ENCODE measurements at places on chromosomes 11 and 22.

DNA sequence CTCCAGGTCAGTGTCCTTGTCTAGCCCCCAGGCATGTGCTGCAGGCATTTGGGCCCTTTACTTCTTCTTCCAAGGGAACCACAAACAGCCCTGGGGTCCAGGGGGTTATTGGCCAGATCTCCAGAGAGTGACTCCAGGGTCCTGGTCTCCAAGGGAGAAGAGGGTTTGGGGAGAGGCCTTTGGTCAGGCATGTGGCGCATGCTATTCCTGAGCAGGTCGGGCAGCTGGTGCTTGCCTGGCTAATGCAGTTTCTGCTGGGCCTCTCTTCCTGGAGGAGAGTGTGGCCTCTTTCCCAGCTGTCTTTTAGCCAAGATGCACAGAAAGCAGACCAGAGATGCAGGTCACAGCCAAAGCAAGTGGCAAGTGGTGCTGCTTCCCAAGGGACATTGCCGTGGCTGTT, 3.8 kb upstream of the RFPL2 start:
- DNase-seq = no peak

GRCh38 chr11:44456544-44457300, 108.7 kb upstream of the CD82 start:
- DNase-seq = no peak

- DNase-seq = peak; percentile 4
Measured at GRCh38 chr11:102757823-102758549, 22.4 kb downstream of the MMP10 start.

- DNase-seq = no peak
Measured at GRCh38 chr22:49322861-49323622, 504.6 kb downstream of the BRD1 start.

GRCh38 chr22:27487600-27488452, 313.7 kb downstream of the MN1 start:
- no peak for DNase-seq

DNA sequence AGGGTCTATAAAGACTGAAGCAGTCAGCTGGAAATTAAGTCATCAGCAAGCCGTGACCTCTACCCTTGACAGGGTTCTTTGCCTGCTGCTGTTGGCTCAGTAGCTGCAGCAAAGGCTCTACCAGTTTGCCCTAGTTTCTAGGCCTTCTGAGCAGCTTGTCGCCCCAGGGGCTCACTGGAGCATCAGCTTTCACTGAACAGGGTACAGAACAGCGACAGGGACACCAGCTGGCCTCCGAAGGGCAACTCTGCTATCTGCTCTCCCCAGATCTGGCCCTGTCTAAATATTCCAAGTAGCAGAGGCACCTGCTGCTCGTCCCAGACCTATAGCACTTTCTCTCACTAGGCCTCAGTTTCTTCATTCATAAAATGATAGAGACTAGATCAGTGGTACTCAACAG, 42.4 kb downstream of the SMCO4 start:
- no peak for DNase-seq

GRCh38 chr11:69417699-69418085, 63.8 kb upstream of the LINC01488 start:
- DNase-seq = no peak

- no peak for DNase-seq
Measured at GRCh38 chr11:35539781-35540281, 14.4 kb upstream of the PAMR1 start.

- no peak for DNase-seq
Measured at GRCh38 chr22:35053060-35053835, 12.7 kb upstream of the ISX start.

DNA sequence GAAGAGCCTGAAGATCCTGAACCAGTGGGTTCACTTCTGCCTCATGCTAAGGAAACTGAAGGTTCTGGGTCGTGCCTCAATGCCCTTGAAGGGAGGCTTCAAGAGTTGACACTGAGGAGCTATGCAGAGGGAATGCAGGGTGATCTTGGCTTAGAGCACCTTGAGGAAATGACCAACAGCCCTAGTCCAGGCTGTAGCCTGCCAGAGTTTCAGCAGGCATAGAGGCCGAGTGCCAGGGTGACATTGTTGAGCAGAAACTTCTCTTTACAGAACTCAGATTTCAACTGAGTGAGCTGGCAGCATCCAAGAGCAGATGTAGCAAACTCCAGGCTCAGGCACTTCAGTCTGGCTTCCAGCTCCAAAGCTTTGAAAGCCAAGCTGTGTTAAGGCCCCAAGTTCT, 23.1 kb upstream of the CAPRIN1 start:
- DNase-seq = no peak

DNA sequence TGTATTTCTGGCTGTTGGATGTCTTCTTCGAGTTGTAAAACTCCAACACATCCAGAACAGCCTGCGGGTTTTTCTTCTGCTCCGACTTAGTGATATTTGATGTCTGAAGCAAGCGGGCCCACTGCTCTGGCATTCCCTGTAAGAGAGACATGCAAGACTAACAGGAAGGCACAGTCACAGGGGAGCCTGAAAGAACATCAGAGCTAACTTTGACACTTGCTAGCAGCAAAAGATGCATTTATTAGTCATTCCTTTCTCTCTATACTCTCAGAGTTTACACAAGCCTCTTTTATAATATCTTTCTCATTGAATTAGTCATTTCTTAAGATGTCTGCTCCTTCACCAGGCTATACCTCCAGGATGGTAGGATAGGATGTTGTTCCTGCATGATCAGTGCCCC, 77.8 kb upstream of the GDPD4 start:
- no peak for DNase-seq

GRCh38 chr11:76759092-76759491, 24.1 kb upstream of the TSKU start:
- no peak for DNase-seq

DNA sequence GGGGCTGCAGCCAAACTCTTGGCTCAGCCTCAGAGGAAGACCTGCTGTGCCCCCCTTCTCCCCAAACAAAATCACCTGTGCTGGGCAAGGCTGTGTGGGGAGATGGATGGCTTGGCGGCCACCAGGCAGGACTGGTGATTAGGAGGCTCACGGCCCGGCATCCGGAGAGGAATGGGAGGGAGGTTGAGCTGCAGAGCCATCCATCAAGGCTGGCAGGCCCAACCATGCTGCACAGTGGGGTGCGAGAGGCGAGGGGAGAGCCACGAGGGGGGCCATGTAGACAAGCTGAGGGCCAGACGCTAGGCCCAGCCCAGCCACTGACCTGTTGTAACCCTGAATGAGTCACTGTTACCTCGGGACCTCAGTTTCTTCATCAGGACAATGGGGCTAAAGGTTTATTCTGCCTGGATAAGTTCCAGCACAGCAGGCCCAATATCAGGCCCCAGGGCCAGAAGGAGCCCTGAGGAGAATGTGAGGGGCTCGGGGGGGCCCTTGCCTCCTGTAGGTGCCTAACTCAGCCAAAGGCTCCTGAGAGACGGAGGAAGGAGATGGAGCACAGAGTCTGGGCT, 18.2 kb downstream of the PDE2A start:
- DNase-seq = no peak

GRCh38 chr22:33656808-33657628, 263.3 kb downstream of the LARGE1 start:
- DNase-seq = no peak

DNA sequence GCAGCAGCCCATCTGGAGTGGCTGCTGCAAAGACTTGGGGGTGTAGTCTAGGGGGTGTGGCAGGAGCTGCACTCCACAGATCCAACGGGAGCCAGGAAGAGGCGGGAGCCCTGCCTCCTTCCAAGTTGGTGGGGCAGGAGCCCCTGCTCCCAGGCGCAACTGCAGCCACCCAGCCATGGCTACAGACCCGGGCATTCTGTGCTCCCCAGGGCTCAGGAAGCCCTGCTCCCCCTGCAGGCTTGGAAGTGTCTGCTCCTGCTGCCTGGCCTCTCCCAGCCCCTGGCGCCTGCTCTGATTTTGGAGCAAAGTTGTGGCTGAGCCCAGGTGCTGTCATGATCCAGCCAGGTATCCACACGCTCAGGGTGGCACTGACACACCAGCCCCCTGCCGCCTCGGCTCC, 58.5 kb downstream of the CCDC34 start:
- DNase-seq = no peak

DNA sequence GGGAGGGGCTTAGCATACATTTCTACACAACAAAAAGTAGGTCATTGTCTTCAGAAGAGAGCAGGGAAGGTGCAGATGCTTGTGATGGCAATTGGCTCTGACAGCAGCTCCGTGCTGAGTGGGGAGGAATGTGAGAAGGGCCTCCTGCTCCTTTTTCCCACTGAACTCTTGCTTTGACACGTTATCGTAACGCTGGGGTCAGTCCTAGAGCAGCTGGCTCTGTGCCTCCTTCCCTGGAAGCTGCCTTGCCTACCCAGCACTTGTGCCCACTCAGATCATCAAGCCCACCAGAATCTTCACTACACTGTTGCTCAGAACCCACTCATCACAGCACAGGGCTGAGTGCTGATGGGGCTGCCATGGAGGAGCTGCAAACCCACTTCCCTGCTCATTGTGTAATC, 14.9 kb upstream of the NAV2 start:
- no peak for DNase-seq

DNA sequence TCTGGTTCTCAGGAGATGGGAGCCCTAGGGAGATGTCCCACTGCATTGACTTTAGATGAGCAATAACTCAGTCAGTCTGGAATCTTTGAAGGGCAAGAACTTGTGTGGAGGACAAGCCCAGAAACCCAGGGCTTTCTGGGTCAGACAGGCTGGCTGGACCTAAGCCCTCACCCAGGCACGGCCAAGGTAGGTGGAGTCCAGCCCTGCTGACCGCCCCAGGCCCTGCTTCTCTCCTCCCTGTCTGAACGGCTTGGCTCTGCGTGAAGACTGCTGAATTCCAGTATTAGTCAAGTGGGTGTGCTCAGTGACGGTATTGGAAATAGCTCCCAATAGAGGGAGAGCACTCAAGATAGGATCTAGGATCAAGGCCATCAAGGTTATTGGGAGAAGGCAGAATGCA, 6.1 kb downstream of the CXCR5 start:
- no peak for DNase-seq

- DNase-seq = no peak
Measured at GRCh38 chr11:36376009-36376887, 80.2 kb downstream of the PRR5L start.

GRCh38 chr11:6621711-6622211, 2.5 kb upstream of the TPP1 start:
- no peak for DNase-seq

- no peak for DNase-seq
Measured at GRCh38 chr11:12968101-12968500, 41.0 kb upstream of the RASSF10 start.

DNA sequence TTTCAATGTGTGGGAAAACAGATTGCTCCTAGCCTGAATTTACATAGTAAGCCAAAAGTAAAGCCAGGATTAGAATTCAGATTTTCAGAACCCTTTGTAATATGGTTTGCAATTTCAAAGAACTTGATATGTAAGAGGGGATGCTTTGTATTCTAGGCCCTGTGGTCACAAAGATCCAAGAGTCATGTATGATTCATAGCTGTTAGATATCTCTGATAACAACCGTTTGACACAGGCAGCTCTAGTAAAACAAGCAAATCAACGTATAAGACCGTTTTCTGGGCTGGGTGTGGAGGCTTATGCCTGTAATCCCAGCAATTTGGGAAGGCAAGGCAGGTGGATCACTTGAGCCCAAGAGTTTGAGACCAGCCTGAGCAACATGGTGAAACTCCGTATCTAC, 79.6 kb downstream of the EMSY start:
- no peak for DNase-seq

GRCh38 chr11:21412652-21413383, 743.4 kb downstream of the NELL1 start:
- DNase-seq = no peak

- no peak for DNase-seq
Measured at GRCh38 chr11:31870609-31871309, 59.6 kb upstream of the PAX6 start.

DNA sequence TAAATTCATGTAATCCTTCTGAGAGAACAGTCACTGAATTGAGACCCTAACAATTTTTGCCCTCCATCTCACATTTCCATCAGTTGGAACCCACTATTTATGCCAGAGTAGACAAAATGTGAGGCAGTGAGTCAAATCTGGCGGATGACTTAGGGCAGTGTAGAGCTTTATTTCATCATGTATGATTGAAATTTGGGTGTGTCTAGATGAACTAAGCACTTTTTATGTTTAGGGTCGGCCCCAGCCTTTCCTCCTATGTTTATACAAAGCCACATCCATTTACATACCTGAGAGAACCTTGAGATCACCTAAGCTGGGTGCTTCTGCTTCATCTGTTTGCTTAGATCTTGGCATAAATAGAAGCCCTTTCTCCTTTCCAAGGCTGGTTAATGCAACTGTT, 15.0 kb upstream of the MUC15 start:
- no peak for DNase-seq

- no peak for DNase-seq
Measured at GRCh38 chr11:64566042-64566914, 24.7 kb upstream of the SLC22A12 start.

DNA sequence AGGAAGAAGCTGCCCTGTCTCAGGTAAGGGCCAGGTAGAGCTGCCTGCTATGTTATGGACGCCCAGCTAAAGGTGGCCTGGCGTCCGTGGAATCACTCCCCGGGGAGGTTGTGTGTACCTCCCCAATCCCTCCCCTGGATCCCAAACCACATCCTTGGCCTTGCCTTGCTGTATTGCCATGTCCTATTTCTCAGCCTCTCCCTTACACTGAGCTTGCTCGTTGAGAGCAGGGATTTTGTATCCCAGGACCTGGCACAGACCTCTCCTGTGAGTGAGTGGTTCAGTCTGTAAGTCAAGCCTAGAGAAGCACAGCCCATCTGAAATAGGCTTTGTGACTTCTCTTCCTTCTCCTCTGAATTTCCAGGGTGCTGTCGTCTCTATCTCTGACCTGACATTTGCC, 53.9 kb downstream of the TRAF6 start:
- no peak for DNase-seq

DNA sequence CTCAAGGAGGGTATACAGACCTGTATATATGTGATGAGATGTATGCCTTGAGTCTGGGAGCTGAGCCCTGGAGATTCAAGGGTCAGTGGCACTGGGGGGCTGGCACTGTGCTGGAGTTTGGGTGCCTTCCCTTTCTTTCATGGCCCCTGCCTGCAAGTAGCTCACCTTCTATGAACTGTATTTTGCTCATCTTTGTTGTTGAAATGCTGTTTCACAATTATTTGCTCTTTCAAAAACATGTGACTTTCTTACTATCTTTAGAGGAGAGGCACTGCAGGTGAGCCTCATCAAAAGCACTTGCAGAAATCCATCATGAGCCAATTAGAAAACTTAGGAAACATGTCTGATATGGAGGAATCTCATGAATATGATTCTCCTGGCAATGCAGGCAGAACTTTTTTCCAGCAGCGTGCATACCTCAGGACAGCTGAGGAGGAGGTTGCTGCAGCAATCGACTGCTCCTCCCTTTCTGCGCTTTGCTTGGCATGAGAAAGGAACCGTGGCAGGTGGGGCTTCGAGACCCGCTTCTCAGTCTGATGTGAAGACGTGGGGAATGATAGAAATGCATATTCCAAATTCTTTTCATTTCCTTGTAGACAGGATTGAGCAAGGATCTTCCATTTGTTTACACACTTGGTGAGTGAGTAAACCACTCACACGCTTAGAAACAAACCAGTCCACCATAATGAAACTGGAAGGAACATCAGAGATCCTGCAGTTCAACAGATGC, 178.4 kb upstream of the E2F8 start:
- no peak for DNase-seq

Measured in CD4-positive, alpha-beta T cell treated with Interferon gamma for 1 hour (primary cell).